ENCODE measurements at places on chromosomes 3 and 15. TPM values are rescaled to one million over a fixed set of nuclear protein-coding genes. Genes with fewer than 3 reads are reported as not detected.

- DNase-seq = peak; percentile 57
These were observed 604 bp upstream of the TJP1 start for GRCh38 chr15:29822684-29823459.

GRCh38 chr15:47717036-47717612 is at the start of gene SEMA6D:
SEMA6D (plus strand) TSS chr15:47717505; CDS start chr15:47759799, 42,294 bp downstream.
- peak; percentile 77 for DNase-seq

- DNase-seq = no peak
These were observed 117.7 kb downstream of the POLR2M start for GRCh38 chr15:57824186-57824585.

- peak; percentile 79 for DNase-seq
These were observed 4.0 kb downstream of the CCDC51 start for GRCh38 chr3:48435774-48436476.

GRCh38 chr3:57221883-57222282 is 5.6 kb upstream of the APPL1 start:
- DNase-seq = no peak

Gene AP3S2
- total RNA-seq = 47.7 TPM

Gene SLC15A2
- total RNA-seq = 10.0 TPM

DNA sequence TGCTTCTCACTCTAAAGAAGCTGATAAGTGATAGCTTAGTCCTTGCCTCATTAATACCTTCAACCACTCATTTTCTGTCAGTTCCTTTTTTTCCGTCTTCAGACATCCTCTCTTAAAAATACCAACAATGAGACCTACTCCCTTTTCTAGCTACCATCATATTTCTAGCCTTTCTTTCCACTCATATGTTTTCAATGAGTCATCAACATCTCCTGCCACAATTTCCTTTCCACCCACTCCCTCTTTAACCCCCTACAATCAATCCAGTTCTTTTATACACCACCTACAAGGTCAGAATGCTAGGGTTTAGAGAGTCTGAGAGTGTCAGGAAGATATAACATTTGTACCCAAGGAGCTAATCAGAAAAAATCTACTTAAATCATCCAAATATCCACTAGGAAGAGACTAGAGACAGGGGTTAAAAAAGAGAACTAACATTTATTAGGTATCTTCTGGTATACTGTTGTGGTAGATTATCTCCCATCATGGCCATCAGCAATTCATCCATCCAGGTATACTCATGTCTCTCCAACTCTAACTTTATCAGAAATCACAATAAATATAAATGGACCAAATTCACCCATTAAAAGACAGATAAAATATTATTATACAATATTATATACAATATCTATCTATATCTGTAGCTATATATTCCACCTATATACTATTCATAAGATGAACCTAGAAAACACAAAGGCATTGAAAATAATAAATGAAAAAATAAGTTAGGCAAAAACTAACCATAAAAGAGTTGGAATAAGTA is 42.5 kb downstream of the MYLK start:
- no peak for DNase-seq

- DNase-seq = no peak
These were observed 43.3 kb downstream of the TGFBR2 start for GRCh38 chr3:30649572-30650318.

DNA sequence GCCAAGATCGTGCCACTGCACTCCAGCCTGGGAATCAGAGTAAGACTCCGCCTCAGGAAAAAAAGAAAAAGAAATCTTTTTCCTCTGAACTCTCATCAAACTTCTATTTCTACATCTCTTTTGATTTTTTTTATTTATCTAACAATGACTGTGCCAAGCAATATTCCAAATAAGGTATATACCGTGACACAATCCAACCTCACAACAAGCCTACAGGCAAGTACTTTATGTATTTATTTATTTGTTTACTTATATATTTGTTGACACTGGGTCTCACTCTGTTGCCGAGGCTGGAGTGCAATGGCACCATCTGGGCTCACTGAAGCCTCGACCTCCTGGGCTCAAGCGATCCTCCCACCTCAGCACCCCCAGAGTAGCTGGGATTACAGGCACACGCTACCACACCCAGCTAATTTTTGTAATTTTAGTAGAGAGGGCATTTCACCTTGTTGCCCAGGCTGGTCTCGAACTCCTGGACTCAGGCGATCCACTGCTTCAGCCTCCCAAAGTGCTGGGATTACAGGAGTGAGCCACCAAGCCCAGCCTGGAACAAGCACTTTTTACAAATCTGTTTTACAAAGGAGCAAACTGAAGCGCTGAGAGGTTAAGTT is 94.9 kb upstream of the CHD2 start:
- no peak for DNase-seq
